Hematopoietic multipotent progenitor cell treated with erythropoietin and hydrocortisone succinate and interleukin-3 and kit ligand, for 8 days (in vitro differentiated cells): ENCODE measurements at places on chromosomes 1 and 21.

DNA sequence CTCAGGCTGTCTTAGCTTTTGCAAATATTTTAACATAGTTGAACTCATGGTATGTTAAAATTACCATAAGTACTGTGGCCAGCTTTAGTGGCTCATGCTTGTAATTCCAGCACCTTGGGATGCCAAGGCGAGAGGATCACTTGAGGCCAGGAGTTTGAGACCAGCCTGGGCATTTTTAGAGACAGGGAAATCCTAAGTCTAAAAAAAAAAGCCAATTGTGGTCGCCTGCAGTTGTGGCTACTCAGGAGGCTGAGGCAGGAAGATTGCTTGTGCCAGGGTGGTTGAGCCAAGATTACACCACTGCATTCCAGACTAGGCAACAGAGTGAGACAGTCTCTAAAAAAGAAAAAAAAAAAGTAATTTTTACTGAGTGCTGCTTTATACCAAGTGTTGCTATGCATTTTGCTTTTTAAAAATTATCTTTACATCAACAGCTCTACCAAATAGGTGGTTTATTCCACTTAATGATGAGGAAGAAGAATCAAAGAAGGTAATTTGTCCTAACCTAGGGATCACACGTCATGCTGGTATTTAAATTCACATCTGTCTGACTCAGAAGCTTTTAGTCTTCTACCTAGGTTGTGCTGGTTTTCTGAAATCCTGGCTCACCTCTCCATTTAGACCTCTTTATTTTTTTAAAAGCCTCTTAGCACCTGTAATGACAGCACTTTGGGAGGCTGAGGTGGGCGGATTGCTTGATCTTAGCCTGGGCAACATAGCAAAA, 16.8 kb downstream of the PPP1R12B start:
- no peak for DNase-seq

DNA sequence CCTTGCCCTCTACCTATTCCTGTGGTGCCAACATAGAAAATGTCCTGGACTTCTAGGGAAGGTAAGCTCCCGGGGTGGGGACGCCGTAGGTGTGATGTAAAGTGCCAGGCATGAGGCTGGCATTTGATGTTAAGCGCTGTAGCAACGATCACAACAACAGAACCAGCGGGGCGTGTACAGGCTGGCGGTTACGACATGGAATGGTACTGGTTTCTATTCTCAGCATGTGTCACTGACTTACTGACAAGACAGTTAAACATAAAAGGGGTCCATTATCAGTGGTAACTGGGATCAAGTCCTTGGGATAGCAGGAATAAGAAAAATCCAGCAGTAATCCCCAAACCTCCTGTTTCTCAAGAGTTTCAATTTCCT, 58.9 kb downstream of the TGFBR3 start:
- no peak for DNase-seq

DNA sequence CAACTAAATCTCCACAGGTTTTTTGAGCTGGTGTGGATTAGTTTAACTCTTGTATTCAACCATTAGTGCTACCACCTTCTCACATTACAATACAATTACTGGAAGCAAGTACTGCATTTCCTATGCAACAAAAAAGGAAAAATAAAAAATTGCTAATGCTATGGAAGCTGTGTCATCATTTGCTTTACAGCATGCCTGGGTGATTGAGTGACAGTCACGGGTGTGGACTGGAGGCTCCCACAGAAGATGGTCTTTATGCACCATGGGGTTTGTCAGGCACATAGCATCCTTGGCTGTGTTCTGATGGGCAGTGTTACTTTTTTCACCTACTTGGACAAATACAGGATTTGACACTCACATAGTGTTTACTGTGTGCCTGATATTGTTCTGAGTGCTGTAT, 262.3 kb downstream of the TM2D1 start:
- no peak for DNase-seq

DNA sequence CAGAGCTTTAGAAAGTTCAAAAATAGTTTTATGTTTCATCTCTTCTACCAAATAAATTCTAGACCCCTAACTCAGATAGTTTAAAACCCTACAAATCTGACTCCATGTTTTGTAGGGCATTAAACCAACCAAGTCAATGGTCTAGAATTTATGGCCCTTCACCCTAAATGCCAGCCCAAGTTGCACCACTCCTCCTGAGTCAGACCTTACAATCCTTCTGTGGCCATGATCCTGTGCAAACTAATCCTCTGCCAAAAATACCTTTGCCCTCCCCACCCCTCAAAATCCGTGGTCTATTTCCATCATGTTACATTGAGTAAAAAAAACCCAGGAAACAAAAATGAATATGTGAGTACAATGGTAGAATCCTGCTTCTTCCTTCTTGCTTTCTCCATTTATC, 179.3 kb downstream of the NR5A2 start:
- no peak for DNase-seq

- no peak for DNase-seq
These were observed 539.2 kb upstream of the PRMT6 start for GRCh38 chr1:106517224-106517623.

- DNase-seq, result no peak
These were observed 9.9 kb upstream of the LDLRAD1 start for GRCh38 chr1:54027848-54028247.

GRCh38 chr1:190699165-190699564, 221.5 kb upstream of the BRINP3 start:
- no peak for DNase-seq

GRCh38 chr1:115222616-115223402, 115.2 kb downstream of the NGF start:
- DNase-seq, result no peak

GRCh38 chr21:37159053-37159776, 86.2 kb downstream of the TTC3 start:
- DNase-seq, result no peak

GRCh38 chr1:55034476-55035133, 4.7 kb upstream of the PCSK9 start:
- DNase-seq, result no peak

- peak; percentile 57 for DNase-seq
These were observed 500.4 kb downstream of the PTPRU start for GRCh38 chr1:29736582-29737188.

GRCh38 chr1:99529002-99529401, 116.9 kb upstream of the PALMD start:
- no peak for DNase-seq

- no peak for DNase-seq
These were observed 19.9 kb upstream of the NRIP1 start for GRCh38 chr21:15084668-15085067.

- DNase-seq, result no peak
These were observed 248.8 kb upstream of the ADGRL2 start for GRCh38 chr1:81551946-81552345.

GRCh38 chr1:77671836-77672235, 10.6 kb downstream of the ZZZ3 start:
- no peak for DNase-seq

GRCh38 chr21:36965720-36966065, 776 bp downstream of the HLCS start:
- no peak for DNase-seq

- DNase-seq, result no peak
These were observed 304.6 kb downstream of the PTPRU start for GRCh38 chr1:29540801-29541357.

DNA sequence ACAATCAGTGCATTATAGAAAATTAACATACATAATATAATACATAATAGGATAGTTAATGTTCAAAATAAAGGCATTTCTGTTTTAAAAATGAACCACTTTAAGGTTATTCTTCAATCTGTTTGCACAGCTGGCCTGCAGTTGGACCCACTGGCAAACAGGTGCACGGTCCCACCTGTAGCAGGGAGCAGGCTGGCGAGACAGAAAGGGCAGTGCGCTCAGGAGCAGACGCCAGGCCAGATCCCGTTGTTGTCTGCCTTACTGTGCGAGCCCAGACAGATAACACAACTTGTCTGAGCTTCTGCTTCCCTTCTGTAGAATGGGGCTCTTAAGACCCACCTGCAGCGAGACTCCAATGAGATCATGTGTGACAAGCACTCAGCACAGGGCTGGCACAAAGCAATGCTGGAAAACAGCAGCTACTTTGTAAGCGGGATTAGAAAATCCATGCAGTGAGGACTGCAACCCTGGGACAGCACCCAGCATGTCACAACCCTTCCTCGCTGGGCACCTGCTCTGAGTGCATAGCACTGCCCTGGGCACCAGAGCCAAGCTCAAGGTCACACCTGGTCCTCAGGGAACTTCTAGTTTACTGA, 33.5 kb downstream of the VPS26C start:
- no peak for DNase-seq

DNA sequence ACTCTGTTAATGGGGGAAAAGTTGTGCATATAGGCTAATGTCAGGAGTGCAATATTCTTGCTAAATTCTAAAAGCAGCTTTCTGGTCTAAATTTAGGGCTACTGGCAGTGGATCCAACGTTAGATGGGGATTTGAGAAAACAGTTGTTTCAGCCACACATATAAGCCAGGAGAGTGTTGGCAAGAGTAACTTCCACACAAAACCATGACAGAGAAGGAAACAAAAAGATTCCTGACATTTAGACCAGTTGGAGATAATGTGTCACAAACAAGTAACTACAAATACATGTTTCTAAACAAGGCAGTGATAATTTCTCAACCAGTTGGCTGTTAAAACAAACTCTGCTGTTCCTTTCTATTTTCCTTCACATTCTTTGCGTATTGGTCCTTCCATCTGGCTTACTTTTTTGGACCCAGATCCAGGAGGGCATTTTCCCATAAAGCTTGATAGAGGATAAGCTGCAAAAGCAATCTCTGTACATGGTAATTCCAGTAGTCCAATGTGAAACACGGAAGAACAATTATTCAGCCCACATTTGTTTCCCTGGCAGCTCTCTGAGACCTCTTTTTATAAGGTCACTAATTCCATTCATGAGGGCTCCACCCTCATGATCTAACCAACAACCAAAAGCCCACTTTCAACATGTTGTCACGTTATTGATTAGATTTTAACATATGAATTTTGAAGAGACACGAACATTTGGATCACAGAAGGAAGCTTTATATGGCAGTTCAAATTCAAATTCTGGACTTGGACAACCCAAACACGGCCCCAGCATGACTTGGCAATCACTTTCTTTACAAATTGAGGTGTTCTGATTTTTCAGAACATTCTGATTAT, 1888.6 kb downstream of the MRPL39 start:
- DNase-seq, result no peak

DNA sequence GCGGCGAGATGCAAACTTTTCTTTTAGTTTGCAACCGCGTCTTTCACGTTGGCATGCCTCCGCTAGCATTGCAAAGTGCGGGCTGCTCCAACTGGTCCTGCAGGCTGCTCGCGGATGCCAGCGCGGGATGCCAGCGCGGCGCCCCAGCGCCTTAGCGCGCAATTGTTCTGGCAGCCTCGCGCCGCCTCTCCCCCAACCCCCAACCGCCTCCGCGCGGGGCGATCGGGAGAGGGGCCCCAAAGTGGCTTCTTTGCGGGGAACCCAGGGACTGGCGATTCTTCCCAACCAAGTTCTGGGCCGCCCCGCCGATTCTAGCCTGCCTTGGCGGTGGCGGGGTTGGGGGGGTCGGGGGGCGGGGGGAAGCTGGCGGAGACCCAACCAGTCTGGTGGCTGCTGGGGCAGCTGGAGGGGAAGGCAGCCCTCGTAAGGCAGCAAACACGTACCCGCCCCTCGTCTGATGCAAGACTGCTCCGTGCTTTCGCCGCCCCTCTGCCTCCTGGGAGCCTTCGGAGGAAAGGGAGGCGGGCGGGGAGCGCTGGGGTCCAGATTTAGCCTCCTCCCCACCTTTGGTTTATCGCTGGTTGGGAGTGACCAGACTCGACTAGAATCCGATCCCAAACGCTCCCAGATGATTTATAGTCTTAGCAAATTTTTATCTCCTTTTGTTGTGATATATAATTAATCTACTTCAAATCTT, 756 bp downstream of the PHGDH start:
- DNase-seq, result peak; percentile 17

DNA sequence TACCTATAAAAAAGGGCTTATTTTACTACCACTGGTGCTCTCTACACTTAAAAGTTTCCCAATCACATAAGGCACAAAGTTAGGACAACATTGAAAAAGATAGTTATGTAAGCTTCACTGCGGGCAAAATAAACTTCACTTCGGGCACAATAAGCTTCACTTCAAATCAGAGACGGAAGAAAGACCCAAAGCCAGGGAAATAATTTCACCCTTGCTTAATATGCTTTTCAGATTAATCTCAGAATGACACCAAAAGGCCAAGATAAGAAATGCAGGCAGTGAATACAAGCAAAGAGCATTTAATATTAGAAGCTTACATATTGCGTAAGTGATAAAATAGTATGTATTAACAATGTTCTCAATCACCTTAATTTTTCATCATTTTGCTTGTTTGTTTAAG, 444.2 kb downstream of the SETD4 start:
- DNase-seq, result peak; percentile 47

GRCh38 chr1:30753660-30754123, 3.9 kb downstream of the LAPTM5 start:
- no peak for DNase-seq

GRCh38 chr1:65165269-65165993, 17.4 kb downstream of the AK4 start:
- DNase-seq, result peak; percentile 92

- DNase-seq, result no peak
These were observed 55.6 kb downstream of the TRAF5 start for GRCh38 chr1:211382182-211382713.

DNA sequence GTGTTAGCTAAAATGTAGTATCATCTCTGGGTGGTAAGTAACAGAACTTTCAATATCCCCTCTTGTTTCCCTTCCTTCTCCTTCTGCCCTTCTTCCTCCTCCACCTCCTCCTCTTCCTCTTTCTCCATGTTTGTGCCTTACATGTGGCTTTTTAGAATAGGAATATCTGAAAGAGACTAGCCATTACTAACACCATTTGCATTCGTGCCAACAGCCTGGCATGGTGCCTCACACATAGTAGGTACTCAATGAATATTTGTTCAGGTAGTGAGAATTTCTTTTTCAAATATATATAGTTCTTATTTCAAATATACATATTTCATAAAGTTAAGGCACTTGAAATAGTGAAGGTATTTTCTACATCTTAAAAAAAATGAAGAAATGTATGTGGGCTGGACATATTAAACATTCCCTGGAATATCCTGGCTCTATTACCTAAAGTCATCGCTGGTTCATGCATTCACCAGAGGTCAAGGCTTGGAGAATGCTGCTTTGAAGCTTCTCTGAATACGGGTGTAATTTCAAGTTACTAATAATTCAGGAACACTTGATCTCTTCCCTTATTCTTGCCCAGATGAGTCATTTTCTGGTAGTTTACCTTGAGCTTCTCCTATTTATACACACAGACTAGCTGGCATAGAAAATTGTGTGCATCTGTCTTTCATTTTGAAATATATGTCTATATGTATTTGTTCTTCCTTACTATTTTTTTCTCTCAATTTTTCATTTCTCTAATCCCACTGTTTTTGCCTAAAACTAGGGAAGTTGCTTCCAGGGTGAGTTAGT, 319.4 kb downstream of the TGFB2 start:
- DNase-seq, result no peak

- DNase-seq, result no peak
These were observed 515.1 kb downstream of the OMA1 start for GRCh38 chr1:58031416-58031815.
